ENCODE measurements at places on chromosomes 4 and X.

- no peak for DNase-seq
These were observed 365.5 kb downstream of the ZNF674 start for GRCh38 chrX:46179748-46180147.

GRCh38 chr4:77073106-77073809 is 2.5 kb downstream of the CCNI start:
- DNase-seq, result no peak

- DNase-seq, result no peak
These were observed 97.8 kb upstream of the ATOH1 start for GRCh38 chr4:93730760-93731159.

DNA sequence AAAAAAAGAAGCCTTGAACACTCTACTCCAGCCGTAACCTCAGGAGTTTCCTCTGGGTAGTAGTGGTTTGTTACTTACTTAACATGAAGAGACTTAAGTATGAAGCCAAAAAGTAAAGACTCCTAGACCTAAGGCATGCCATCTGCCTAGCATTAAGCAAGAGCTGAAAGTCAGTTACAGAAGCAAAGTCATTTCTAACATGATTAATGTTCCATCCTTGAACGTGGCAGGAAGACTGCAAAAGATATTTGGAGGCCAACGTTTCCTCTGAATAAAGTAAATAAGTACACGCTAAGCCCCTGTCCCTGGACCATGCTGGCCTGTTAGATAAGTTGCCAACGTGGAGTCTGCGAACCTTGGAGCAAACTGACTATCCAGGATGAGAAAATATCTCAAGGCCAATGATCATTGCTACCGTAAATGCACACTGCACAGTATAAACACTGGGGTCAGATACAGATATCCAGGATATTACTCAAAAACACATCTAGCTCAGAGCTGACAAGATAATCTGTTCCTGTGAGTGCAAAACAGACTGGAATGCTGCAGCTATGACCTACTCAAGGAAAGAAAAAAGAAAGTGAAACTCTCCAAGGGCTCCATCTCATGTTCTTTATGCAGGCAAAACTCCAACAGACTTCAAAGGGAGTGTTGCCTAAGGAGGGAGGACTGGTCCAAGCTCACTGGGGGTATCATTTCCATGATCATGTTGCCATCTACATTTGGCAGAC is 255.8 kb downstream of the COL25A1 start:
- no peak for DNase-seq

DNA sequence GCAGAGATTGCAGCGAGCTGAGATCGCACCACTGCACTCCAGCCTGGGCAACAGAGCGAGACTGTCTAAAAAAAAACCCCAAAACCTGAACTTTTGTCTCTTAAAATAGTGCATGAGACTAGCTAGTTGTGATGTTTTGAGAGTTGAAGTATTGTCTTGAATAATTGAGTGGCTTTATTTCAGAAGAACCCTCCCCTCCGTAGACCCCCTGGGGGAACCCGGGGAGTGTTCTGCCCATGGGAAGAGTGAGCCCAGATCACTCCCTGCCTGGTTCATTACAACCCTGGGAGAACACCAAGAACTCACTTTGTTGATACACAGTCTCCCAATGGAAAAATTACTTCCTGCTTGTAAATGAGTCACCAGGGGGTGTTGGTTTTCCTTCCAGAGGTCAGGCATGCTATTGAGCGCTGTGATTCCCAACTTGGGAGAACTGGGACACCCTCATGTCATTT is 65.3 kb upstream of the SHISA3 start:
- peak; percentile 38 for DNase-seq

DNA sequence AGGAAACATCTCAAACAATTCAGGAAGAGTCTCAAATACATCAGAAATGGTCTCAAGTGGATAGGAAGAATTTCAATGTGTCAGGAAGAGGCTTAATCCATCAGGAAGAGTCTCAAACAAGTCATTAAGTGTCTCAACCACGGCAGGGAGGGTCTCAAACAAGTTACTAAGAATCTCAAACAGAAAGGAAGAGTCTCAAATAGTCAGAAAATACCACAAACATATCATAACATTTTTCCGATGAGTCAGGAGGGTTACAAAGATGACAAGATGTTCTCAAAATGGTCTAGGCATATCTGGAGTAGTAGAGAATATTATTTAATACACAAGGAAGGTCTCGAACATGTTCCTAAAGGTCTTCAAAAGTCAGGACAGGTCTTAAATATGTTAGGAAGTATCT is 109.3 kb upstream of the USP9X start:
- no peak for DNase-seq

DNA sequence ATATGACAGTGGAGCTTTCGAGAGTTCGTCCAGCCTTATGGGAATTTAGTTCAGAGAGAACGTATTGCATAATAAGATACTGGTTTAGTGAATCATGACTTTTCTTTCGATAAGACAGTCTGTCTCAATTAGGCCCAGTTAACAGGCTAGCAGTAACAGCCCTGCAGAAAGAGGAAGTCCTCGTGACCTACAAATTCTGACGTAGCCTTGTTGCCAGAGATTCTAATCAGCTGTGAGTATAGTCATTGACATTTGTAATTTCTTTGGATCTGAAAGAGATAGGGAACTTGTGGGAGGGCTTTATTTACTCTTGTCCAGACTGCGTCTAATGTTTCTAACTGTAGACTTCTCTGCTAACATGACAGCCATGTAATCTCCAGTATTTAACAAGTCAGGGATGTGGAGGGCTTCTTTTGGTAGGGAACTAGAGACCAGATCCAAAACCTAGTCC is 15.8 kb downstream of the ART3 start:
- peak; percentile 9 for DNase-seq

DNA sequence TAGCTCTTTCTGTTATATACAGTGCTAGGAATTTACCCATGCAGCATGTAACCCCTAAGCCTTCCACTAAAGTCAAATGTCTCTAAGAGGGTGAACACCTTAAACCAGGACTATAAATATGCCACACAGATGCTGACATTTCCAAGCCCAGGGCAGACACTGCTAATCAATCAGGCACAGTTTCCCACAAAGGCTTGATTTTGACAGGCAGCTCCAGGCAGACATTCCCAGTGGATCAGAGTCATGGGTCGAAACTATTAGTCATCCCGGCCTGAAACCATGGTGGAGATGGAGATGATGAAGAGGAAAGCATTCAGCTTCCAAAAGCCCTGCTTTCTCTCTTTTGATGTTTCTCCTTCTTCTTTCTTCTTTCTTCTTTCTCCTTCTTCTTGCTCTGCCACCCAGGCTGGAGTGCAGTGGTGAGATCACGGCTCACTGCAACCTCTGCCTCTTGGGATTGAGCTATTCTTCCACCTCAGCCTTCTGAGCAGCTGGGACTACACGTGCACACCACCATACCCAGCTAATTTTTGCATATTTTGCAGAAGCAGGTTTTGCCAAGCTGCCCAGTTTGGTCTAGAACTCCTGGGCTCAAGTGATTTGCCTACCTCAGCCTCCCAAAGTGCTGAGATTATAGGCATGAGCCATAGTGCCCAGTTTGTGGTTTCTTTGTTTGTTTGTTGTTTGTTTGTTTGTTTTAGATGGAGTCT is 21.0 kb upstream of the SORCS2 start:
- no peak for DNase-seq

GRCh38 chrX:108245462-108245861 is 153.9 kb downstream of the ATG4A start:
- no peak for DNase-seq

GRCh38 chrX:37348231-37348970 is 763 bp upstream of the PRRG1 start:
- DNase-seq, result no peak

DNA sequence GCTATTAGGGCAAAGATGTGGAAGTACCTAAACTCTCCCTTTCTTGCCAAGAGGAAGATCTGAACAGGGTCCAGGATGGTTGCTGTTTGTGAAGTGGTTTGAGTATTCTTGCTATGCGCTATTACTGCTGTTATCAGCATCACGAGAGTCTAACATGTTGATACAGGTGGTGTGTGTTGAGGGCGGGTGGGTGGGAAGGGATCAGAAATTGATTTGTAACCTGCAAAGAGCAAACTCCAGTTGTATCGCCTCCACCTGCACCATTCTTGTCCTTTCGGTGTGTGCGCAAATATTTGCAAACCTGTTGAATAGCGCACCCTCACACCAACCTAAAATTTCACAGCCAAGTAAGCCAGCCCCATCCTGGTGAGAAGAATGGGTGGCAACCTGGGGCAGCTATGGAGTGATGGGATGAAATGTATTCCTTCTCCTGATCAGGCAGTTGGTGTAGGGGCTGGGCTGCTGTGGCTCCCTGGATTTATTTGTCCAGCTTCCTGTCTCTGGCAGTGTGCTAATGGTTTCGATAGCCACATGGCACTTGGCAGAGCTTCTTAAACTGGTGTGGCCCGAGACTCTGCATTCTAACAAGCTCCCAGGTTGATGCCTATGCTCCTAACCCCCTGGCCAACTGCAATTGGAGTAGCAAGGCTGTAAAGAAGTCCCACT is 102.6 kb upstream of the SCML1 start:
- no peak for DNase-seq

- no peak for DNase-seq
These were observed 17.9 kb downstream of the GRXCR1 start for GRCh38 chr4:42910459-42910858.

- DNase-seq, result peak; percentile 13
These were observed 72.0 kb downstream of the FRMPD4 start for GRCh38 chrX:12210196-12210815.

DNA sequence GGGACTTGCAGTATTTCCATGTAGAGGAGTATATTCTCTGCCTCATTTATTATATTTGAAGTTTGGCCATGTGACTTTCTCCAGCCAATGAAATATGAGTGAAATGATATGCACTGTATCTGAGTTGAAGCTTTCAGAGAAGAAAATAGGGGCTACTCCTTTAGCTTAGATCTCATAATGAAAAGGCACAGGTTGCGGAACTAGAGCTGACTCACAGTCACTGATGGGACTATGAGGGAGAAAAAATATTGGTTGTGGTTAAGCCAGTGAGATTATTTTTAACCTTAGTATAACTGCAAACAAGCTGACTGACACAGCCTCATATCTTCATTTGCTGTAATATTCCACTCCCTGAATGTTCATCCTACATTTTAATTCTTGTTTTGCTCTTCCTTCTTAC is 1104.3 kb downstream of the RPA4 start:
- no peak for DNase-seq

DNA sequence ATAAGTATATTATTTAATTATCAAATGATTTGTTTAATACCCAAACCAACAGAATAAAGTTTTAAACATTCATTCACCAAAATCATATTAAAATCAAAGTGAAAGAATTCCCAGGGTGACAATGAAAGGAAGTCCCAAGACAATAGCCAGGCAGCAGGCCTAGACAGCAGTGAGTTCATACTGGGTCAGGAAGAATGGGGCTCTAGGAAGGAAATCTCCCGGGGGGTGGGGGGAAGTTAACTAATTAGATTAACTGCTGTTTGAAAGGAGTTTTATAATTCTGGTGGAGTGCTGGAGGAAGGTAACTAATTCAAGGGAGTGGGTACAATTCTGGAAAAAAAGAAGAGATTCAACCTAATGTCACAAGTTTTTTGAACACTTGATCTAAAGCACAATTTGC is 104.1 kb downstream of the ZAR1 start:
- no peak for DNase-seq

- no peak for DNase-seq
These were observed 5.6 kb downstream of the PCDH10 start for GRCh38 chr4:133154725-133155124.

GRCh38 chrX:1453951-1454785 is 1.5 kb upstream of the ASMTL start:
- no peak for DNase-seq

DNA sequence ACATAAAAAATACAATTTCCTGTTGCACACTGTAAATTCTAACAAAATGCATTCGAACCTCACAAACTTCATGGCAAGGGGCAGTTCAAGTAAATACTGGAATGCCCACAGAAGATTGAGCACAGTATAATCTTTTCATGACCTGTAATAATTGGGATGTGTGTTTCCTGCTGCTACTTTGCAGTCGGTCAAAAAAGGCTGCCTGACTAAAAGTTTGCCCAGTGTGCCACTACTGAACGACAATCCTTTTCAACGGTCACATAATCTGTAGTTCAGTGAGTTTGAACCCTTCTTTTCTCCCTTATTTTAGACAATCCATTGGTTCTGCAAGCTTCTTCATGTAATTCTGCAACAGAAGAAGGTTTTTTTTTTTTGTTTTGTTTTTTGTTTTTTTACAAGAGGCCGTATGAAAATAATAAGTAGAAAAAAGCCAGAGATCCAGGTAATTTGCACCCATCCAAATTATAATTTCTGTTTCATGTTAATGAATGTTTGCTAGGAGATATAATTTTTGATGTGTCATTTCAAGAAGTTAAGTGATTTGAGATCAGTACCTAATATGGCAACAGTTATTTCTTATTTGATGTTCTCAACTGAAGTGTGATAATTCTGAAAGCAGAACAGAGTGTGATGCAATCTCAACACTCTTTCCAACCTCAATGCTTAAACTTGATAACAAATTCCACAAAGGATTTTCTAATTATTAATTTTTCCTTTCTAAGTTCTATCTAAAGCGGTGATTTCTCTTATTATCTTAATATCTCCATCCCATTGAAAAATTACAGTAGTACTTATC is 237.6 kb downstream of the FSTL5 start:
- DNase-seq, result no peak

DNA sequence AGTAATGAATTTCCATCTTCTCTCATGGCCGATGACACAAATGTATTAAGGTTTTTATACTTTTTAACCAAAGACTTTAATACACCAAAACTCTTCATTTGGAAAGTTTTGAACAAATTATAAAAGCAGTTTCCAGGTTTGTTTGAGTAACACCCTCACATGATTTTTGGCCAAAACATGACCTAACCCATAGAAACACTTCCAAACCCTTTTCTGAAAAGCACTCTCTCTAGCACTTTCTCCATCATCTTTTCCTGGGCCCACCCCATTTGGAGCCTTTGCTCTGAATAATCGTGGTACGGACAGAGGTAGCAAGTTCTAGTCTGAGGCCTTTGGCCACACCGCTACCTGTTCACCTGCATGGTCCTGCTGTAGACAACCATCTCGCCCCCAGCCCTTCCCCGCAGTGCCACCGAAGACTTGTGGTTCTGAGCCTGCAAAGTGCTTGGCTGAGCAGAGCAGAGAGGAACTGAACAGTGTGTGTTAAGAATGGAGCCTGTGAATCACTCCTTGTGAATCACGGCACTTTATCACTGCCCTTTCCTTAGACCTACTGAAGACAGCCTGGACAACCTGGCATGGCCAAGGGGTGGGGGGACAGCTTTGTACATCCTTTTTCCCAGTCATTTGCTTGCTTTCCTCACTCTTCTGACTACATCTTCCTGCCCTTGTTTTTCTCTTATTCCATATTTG is 181.8 kb downstream of the PTTG2 start:
- no peak for DNase-seq

GRCh38 chr4:142567199-142567598 is 278.9 kb downstream of the INPP4B start:
- DNase-seq, result no peak

DNA sequence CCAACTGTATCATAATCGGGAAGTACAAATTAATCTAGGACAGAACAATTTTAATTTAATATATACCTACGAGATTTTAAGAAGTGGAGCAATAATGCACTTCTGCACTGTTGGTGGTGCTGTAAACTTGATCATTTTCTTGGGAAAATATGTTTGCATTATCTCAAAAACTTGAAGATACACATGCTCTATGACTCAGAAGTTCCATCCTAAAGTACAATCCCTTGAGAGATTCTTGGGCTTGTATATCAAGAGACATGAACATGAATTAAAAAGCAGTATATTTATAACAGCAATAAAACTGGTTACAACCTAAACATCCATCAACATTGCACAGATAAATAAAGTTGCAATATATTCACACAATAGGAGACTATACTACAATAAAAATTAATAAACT is 168.8 kb downstream of the CLCN4 start:
- DNase-seq, result no peak
